ENCODE measurements at places on chromosomes 4 and X.

DNA sequence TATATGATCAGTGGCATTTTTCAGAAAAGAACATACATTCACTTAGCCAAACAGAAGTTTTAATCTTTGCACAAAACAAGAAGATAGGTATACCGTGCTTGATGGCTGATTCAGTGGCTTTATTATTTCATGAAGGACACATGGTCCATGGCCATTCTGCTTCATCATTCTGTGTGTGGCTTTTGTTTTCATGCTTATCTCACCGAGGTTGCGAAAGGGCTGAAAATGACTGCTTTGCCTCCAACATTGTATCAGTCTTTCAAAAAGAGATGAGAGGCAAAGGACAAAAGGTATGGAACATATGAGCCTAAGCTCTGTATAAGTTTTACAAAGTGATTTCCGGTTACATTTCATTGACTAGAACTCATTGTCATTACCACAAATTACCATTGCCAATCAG is 541.1 kb downstream of the RAB28 start:
- DNase-seq = no peak

- no peak for DNase-seq
Observed at GRCh38 chrX:68286076-68286475, 147.2 kb downstream of the OPHN1 start.

DNA sequence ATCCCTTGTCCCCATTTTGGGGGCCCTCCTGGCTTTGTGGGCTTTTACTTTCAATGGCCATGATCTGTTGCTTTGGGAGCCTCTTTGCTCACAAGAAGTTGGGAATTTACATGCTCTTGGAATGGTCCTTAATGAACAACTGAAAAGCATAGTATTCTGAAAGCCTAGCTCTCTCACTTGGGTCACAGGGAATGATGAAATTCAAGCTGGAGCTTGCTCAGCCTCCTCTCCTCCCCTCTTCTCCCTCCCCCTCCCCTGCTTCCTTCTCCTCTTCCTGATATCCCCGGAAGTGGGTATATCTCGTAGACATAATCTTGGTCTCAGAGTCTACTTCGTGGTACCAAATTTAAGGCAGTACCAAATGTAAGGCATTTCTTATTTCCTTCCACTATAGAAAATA is 400.6 kb upstream of the NR3C2 start:
- no peak for DNase-seq

DNA sequence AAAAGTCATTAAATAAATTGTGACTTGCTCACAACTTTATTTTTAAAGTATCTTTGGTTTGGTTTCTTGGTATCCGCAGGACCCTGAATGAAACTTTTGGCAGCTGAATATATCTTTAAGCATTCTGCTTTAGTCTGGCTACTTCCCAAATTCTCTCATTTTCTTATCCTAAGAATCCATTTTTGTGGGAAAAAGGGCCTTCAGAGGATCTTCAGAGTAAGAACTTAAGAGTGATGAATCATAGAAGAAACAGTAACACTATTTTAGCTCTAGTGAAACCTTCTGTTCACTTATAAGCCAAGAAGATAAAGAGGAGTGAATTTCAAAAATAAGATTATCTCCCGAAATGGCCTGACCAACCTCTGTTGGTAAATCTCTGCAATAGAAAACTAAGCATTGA is 540.6 kb upstream of the MAGEB18 start:
- no peak for DNase-seq

DNA sequence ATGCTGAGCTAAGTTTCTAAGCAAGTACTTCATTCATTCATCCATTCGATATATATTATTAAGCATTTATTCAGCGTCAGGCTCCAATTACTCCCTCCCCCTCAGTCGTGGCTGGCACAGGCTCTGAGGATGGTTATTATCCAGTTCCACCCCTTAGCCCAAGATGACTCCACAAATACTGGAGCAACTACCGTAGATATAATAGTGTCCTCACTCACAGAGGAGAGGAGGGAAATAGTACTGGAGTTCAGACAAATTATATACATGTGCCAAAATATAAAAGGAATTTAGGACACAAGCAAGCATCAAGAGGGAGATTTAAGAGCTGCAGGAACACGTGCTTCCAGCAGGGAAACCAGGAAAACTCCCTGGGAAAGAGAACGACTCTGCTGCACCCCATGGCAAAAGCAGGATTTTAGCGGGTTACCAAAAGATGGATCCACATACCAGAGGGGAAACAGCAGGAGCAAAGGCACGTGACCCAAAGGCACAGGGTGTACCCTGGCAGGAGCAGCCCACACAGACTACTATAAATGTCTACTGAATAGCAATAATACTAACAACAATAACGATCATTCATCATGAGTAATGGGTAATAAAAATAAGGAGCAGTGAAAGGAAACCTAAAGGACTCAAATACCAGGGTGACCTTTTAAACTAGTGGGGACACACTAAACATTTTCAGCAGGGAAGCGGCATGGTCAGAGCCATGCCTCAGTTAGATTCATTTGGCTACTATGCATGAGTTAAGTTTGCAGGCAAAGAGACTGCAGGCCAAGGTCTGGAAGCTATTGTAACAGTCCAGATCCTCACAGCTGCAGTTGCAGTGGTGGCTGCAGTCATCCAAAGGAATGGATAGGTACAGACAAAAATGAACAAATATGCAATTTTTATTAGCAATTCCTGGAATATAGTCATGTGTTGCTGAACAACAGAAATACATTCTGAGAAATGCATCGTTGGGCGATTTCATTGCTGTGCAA is 153.7 kb downstream of the APBB2 start:
- no peak for DNase-seq

- no peak for DNase-seq
Observed at GRCh38 chr4:69589884-69590283, 49.6 kb downstream of the UGT2A2 start.

Measured in urothelium cell line (cell line).